ENCODE measurements at places on chromosomes 12 and 14.

GRCh38 chr12:79329933-79330332 is 360.8 kb downstream of the PAWR start:
- H3K4me1 ChIP-seq = no peaks in the 10 kb centered on the region
- peaks cover 2% of the 10 kb centered on the region for H3K36me3 ChIP-seq
- DNase-seq = no peak
- H3K27ac ChIP-seq = no peak overlapping the region

GRCh38 chr12:62426089-62426488 is 40.5 kb upstream of the MON2 start:
- H3K36me3 ChIP-seq = peaks cover 2% of the 10 kb centered on the region
- DNase-seq = no peak
- H3K27ac ChIP-seq = no peak overlapping the region
- H3K4me1 ChIP-seq = no peaks in the 10 kb centered on the region
- peaks cover 30% of the 10 kb centered on the region for H3K27me3 ChIP-seq

- no peaks in the 10 kb centered on the region for H3K4me1 ChIP-seq
- H3K36me3 ChIP-seq = no peaks in the 10 kb centered on the region
- no peaks in the 10 kb centered on the region for H3K27me3 ChIP-seq
- no peak for DNase-seq
- no peak overlapping the region for H3K27ac ChIP-seq
Measured at GRCh38 chr14:31229009-31229408, 21.4 kb upstream of the HECTD1 start.

GRCh38 chr12:22312336-22312735 is 22.2 kb downstream of the ST8SIA1 start:
- H3K36me3 ChIP-seq = peaks cover 6% of the 10 kb centered on the region
- no peak overlapping the region for H3K4me3 ChIP-seq
- peaks cover 28% of the 10 kb centered on the region for H3K4me1 ChIP-seq

DNA sequence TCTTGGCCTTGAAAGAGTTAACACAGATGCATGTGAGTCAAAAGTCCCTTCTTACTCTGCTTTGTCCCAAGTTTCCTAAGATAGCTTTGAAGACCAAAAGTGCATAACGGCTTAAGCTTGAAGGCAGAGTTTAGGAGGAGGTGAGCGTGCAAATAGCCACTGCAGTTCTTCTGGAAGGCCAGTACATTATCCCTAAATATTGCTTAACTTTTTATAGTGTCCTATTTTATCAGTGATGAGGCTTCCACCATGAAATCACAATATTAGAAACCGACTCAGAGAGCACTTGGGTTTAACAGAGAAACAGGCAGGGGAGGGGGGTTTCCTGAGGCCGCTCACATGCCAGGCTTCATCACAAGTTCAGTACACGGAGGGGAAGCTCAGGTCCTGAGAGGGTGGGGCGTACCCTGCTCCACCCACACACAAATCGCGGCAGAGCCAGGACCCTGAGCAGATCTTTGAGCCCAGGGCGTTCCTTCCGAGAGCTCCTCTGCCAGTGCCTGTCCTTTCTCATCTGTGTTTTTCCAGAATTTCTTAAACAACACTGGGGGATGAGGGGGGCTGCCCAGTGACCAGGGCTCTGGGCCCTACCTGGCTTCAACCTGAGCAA is 26.8 kb upstream of the BDKRB2 start:
- DNase-seq = no peak
- H3K27ac ChIP-seq = no peak overlapping the region
- H3K4me1 ChIP-seq = no peaks in the 10 kb centered on the region
- no peaks in the 10 kb centered on the region for H3K36me3 ChIP-seq

GRCh38 chr14:100872259-100873095 is 31.0 kb downstream of the RTL1 start:
- no peak overlapping the region for H3K4me3 ChIP-seq
- no peak overlapping the region for H3K27ac ChIP-seq
- H3K4me1 ChIP-seq = no peaks in the 10 kb centered on the region
- no peak for DNase-seq

DNA sequence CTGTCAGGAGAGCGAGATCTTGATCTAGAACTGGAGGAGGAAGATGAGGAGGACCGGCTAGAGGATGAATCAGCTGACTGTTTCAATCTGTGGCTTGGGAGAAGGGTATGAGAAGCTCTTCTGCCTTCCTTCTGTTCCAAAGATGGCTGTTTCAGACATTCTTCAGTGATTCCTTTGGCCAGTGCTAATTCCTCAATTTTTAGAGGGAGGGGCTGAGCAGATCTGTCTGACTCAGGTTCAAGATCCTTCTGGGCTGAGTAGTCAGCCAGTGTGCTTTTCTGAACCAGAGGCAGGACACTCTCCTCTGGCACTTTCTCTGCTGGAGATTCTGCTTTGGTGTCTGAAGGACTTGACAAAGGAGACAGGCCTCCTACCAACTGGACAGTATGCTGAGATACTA is 15.2 kb downstream of the ACIN1 start:
- DNase-seq = no peak
- no peaks in the 10 kb centered on the region for H3K27me3 ChIP-seq

- H3K36me3 ChIP-seq = no peaks in the 10 kb centered on the region
- H3K27me3 ChIP-seq = peaks cover 9% of the 10 kb centered on the region
- no peak overlapping the region for H3K4me3 ChIP-seq
- H3K27ac ChIP-seq = no peak overlapping the region
- DNase-seq = no peak
Measured at GRCh38 chr12:24754690-24755638, 193.9 kb downstream of the BCAT1 start.

DNA sequence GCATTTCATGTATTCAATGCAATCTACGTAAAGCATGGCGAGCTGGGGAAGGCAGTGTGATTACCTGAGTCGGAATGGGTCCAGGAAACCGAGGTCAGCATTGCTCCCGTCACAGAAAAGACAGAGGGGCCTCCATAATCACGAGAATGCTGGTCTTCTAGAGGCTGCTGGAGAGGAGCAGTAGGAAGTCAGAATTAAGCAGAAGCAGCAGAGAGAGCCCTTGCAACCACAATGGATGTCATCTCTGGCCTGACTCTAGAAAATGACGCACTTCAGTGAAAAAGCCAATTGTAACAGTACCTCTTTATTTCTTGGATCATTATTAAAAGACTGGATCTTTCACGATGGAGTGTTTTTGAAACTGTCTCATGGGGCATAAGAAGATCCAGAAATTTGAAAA is 69.5 kb upstream of the FOXN3 start:
- no peak overlapping the region for H3K27ac ChIP-seq
- no peaks in the 10 kb centered on the region for H3K27me3 ChIP-seq
- peaks cover 8% of the 10 kb centered on the region for H3K36me3 ChIP-seq

DNA sequence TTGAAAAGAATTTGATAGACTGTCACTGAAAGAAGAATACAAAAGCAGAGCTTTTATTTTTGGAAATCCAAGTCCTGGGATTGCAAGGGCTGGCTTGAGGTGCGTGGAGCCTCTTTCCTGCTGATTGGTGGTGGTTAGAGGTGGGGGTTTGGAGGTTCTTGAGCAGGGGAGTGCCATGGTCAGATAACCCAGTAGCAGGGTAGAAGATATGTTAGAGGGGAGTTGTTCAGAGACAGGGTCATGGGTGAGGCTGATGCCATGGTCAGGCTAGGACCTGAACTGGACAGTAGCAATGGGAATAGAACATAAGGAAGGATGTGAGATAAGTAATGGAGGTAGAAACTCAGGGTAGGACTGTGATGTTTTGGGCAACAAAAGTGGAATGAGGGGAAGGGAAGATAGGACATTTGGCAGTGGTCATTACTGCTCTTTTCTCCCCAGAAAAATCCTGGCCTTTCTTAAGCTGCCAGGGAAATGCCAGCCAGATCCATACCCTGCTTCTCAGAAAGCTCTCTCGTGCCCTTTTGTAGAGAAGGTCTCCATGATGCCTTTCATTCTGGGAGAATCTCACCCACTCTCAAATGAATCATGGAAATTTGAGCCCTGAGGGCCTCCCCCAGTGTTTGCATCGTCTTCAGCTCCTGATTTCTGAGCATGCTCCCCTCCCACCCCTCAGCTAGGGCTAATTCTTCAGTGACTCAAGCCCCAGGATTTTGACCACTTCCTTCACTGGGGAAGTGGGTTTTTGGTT is 9.5 kb downstream of the EMP1 start:
- H3K36me3 ChIP-seq = no peaks in the 10 kb centered on the region
- no peak overlapping the region for H3K27ac ChIP-seq
- no peak overlapping the region for H3K4me3 ChIP-seq
- peaks cover 70% of the 10 kb centered on the region for H3K27me3 ChIP-seq

DNA sequence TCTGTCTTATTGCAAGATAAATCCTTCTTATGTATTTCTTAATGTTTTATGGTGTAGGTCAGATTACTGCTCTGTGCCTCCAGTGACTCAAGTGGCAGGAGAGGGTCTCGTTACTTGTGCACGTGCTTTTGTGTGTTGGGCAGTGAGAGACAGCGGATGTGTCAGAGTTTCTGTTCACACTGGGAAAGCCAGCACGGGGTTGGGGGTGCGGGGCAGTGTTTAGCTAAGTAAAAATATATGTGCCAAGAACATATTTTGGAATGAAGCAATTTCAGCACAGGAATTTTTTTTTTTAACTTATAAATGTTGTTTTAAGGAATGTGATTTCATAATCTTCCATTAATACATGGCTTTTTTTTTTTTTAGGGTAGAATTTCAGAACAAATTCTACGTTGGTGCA is 4.5 kb upstream of the DNAH10 start:
- H3K27me3 ChIP-seq = no peaks in the 10 kb centered on the region
- no peaks in the 10 kb centered on the region for H3K4me1 ChIP-seq
- H3K27ac ChIP-seq = no peak overlapping the region
- H3K36me3 ChIP-seq = peaks cover 23% of the 10 kb centered on the region
- H3K4me3 ChIP-seq = no peak overlapping the region
- DNase-seq = no peak

- H3K27ac ChIP-seq = no peak overlapping the region
- H3K4me3 ChIP-seq = no peak overlapping the region
- DNase-seq = no peak
- H3K36me3 ChIP-seq = peaks cover 5% of the 10 kb centered on the region
Measured at GRCh38 chr14:89489761-89490437, 72.9 kb upstream of the FOXN3 start.

DNA sequence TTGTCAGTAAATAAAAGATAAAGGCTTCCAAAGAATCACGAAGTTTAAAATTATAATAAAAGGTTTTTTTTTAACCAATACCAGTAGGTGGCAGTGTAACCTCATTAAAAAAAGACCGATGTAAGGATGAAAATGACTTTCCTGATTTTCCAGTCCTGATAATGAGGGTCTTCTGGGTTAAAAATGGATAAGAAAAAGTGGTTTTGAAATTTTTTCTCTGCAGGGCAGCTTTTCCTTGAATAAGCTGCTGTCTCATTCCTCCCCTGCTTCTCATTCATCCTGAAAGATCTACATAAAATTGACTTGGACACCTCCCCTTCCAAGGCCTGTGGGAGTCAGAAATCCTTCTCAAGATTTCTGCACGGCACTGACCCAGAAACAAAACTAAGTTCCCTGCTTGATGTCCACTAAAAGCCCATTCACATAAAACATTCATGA is 58.9 kb upstream of the FBXO33 start:
- no peak overlapping the region for H3K4me3 ChIP-seq
- no peaks in the 10 kb centered on the region for H3K4me1 ChIP-seq
- DNase-seq = no peak
- no peak overlapping the region for H3K27ac ChIP-seq

- peaks cover 14% of the 10 kb centered on the region for H3K36me3 ChIP-seq
- no peaks in the 10 kb centered on the region for H3K27me3 ChIP-seq
- no peak overlapping the region for H3K27ac ChIP-seq
- DNase-seq = no peak
- H3K4me1 ChIP-seq = peaks cover 27% of the 10 kb centered on the region
- no peak overlapping the region for H3K4me3 ChIP-seq
Measured at GRCh38 chr12:108638141-108638827, 4.6 kb upstream of the SELPLG start.

DNA sequence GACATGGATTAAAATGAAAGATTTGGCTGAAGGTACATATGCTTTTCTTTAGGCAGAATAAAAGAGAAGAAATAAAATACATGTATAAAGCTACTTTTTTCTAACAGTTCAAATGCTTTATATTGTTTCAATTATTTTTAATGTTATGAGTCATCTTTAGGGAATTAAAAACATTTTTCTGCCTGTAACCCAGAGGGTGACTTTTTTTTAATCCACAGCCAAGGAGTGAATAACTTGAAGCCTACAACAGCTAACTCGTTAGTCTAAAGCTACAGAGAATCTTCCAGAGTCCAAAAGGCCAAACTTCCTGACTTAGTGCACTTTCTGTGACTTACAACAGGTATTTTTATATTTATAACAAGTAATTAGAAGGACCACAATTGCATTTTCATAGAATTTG is 151.6 kb downstream of the SEC23A start:
- DNase-seq = no peak
- no peak overlapping the region for H3K4me3 ChIP-seq
- H3K27ac ChIP-seq = no peak overlapping the region
- H3K4me1 ChIP-seq = no peaks in the 10 kb centered on the region
- no peaks in the 10 kb centered on the region for H3K36me3 ChIP-seq
- H3K27me3 ChIP-seq = peaks cover 9% of the 10 kb centered on the region

DNA sequence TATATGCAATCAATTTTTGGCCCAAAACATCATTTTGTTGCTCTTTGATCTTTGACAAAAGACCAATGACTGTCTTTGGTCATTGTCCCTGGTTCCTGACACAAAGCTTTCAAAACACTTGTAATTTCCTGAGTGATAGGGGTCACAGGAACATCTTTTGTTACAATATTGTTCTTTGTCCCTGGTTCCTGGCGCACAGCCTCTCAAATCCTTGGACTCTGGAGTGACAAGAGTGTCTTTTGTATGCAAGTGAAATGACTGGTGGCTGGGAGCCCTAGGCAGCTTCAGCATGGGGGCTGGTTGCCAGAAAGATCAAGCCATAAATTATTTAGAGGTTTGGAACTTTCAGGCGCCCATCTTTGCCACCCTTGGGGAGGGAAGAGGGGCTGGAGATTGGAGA is 53.9 kb downstream of the DNAH10 start:
- H3K4me1 ChIP-seq = no peaks in the 10 kb centered on the region
- no peaks in the 10 kb centered on the region for H3K36me3 ChIP-seq
- no peak overlapping the region for H3K4me3 ChIP-seq

- H3K27ac ChIP-seq = no peak overlapping the region
- no peaks in the 10 kb centered on the region for H3K27me3 ChIP-seq
- no peaks in the 10 kb centered on the region for H3K36me3 ChIP-seq
- DNase-seq = no peak
- H3K4me3 ChIP-seq = no peak overlapping the region
Measured at GRCh38 chr14:99024926-99025325, 247.1 kb downstream of the BCL11B start.

DNA sequence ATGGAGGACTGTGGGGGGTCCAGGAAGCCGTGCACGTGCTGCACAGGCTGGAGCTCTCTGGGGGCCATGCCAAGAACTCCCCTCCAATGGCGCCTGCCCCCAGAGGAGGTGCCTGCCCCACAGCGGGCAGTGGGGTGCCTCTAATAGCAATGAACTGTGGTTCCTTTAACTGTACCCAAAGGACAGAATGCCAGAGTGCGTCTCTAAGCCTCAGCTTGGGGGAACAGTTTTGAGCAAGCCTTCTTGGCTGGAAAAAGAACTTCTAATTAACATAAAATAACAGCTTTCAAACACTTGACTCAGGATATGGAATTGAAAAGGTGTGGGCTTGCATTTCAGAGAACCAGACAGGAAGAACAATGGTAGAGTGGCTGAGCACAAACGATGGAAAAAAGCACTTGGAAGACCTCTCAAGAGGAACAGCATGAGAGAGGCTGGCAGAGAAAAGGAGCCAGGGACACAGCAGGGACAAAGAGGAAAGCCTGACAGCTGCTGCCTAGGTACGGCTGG is 195.6 kb downstream of the TTC7B start:
- H3K36me3 ChIP-seq = no peaks in the 10 kb centered on the region
- H3K4me1 ChIP-seq = no peaks in the 10 kb centered on the region
- DNase-seq = no peak
- no peak overlapping the region for H3K27ac ChIP-seq
- peaks cover 9% of the 10 kb centered on the region for H3K27me3 ChIP-seq

- no peak overlapping the region for H3K27ac ChIP-seq
- H3K36me3 ChIP-seq = peaks cover 1% of the 10 kb centered on the region
- no peaks in the 10 kb centered on the region for H3K27me3 ChIP-seq
Measured at GRCh38 chr14:61677479-61677878, 17.8 kb upstream of the HIF1A start.
